ENCODE measurements at places on chromosomes 16 and 17.

DNA sequence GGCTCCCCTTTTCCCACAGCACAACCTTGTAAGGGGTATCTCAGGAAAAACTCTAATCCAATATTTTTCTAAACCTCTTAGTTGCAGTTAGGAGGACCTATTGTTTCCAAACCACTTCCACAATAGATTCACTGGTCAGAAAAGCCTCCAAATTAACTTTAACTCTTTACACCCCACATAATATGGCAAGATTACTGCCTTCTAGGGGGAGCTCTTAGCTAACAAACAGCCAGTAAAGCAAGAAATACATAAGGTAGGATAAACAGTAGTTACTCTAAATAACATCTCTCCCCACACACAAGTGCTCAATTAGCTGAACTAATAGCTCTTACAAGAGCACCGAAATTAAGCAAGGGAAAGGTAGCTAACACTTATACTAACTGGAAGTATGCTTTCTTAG is 192.1 kb upstream of the KIF2B start:
- no peak for DNase-seq

- no peak for DNase-seq
Measured at GRCh38 chr16:70290949-70291519, 1.7 kb upstream of the AARS1 start.

DNA sequence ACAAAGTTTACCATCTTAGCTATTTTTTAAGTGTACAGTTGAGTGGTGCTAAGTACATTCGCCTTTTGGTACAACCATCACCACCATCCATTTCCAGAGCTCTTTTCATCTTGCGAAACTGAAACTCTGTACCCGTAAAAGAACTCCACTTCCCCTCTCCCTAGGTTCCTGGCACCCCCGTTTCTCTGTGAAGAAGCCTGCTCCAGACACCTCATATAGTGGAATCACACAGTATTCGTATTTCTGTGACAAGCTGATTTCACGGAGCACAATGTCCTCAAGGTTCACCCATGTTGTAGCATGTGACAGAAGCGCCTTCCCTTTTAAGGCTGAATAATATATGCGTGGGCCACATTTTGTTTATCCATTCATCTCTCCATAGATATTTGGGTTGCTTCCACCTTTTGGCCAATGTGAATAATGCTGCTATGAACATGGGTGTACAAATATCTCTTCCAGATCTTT is 54.2 kb upstream of the MAP3K14 start:
- DNase-seq = no peak

DNA sequence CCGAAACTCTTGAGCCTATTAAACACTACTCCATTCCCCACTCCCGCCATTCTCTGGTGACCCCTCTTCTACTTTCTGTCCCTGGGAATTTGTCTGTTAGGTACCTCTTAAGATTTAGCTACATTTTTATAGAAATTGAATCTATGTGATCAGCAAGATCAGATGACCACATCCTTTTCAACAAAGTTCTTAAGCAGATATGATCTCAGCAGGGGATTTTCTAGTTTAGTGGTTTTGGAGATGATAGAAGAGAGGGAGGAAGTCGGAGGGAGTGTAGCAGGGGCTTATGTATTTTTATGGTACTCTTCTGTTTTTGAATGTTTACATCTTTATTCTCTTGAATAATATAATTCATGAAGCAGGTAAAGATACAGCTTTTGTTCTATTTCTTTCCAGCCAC is 40.8 kb downstream of the RPA1 start:
- DNase-seq = no peak

GRCh38 chr16:55505333-55506015 is 3.4 kb upstream of the LPCAT2 start:
- no peak for DNase-seq

GRCh38 chr16:87765473-87765775 is 362 bp downstream of the KLHDC4 start:
- DNase-seq = no peak

DNA sequence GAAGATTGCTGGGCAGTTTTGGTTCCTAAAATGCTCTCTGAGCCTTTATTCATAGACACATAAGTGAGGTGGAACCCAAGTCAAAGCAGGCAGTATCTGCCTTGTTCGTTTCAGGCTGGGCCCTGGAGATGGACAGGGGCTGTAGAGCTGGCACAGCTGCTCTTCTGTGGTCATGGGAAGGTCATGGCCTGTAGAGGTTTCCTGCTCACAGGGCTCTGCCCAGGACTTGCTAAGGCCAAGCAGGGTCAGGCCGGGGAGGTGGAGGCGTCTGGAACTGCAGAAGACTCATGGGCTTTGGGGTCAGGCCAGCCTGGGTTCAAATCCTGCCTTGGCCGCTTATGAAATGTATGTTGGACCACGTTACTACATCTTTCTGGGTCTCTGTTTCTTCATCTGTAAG is 50.2 kb downstream of the IRX5 start:
- no peak for DNase-seq

DNA sequence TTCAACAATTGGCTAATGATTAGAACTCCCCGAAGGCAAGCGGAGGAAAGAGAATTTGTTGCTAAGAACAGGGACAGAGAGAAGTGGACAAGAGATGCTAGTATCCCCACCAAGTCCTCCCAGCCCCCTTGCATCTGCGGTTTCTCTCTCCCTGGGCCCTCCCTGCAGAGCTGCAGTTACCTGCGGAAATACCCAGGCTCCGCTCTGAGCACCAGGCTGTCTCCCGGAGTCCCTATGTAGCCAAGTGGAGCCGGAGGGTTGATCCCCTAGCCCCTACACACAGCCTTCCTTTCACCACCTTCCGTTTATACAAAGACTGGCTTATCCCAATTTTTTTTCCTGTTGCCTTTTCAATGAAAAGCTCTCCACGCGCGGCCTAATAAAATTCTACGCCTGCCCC is 834.4 kb downstream of the KCNJ2 start:
- no peak for DNase-seq

DNA sequence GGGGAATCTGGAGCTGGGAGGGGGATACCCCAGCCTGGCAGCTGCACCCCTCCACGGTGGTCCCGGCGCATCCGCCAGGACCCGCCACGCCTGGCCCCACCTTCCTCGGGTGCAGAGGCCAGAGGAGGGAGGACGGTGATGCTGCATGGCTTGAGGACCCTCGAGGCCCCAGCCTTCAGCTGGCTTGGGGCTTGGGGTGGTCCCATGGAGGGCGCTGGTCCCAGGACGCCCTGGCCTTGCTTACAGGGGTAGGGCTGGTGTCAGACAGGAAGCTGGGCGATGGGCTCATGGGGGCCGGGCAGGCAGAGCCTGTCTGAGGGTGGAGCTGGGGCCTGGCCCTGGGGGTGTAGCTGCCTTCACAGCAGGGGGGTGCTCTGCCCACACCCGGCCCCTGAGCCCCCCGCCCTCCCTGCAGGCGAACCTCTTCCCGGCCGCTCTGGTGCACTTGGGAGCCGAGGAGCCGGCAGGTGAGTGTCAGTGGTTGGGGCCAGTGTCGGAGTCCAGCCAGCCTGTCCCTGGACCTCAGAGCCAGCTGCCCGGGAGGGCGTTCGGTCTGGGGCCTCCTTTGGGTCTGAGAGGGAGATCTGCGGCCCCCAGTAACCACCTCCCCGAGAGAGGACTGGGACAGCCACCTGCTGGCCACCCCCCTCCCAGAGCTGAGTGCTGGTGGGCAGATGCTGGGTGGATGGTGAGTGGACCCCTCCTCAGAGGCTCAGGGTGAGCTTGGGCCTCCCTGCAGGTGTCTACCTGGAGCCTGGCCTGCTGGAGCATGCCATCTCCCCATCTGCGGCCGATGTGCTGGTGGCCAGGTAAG is 6.4 kb downstream of the CENPX start:
- DNase-seq = no peak

Data from SIG-M5 (cell line).